Panc1 (cell line): ENCODE measurements at places on chromosomes 3 and 15. TPM values are rescaled to one million over a fixed set of nuclear protein-coding genes. Genes with fewer than 3 reads are reported as not detected.

Gene BMF
- 7.8 TPM for total RNA-seq

Gene SLC2A2
- 0.13 TPM for total RNA-seq

Gene TEX55
- total RNA-seq: not detected

DNA sequence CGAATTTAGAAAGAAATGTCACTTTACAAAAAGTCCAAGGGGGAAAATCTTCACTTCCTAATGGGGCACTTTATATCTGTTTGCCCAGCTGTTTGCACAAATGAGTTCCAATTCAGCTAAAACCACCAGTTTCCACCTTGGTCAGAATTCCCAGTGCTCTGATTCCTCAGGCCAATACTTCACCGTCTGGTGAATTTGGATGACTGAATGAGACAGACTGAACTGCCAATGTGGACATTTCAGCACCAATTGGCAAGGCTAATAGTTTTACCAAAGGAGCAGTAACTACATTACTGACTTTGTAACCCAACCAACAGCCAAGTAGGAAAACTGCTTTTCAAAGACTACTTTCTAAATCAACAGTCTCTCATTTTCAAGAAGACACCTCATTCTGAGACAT, 51.8 kb downstream of the ABI3BP start:
- H3K27me3 ChIP-seq: no peaks in the 10 kb centered on the region
- H3K27ac ChIP-seq: no peak overlapping the region
- no peaks in the 10 kb centered on the region for H3K4me1 ChIP-seq
- no peak overlapping the region for H3K4me3 ChIP-seq
- H3K36me3 ChIP-seq: no peaks in the 10 kb centered on the region

- H3K4me1 ChIP-seq: no peaks in the 10 kb centered on the region
- H3K36me3 ChIP-seq: no peaks in the 10 kb centered on the region
- no peak overlapping the region for H3K27ac ChIP-seq
- no peaks in the 10 kb centered on the region for H3K27me3 ChIP-seq
- no peak for DNase-seq
- H3K4me3 ChIP-seq: no peak overlapping the region
Measured at GRCh38 chr3:18069568-18069967, 327.1 kb upstream of the TBC1D5 start.

DNA sequence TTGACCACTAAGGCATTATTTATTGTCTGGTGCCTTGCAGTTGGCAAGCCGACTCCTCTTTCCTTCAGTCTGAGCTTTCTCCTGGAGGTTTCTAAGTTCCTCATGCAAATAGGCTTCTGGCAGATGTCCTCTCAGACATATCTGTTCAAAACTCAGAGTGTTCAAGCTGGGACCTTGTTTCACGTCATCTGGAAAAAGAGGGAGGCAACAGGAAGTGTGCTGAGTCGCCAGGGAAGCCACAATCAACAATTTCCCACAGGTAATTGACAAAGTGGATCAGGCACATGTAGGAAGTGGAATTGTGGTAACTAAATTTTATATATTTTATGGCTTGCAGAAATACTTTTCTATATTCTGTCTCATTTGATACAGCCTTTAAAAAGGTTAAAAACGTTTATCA, 14.6 kb downstream of the SCG5 start:
- no peaks in the 10 kb centered on the region for H3K27me3 ChIP-seq
- no peak for DNase-seq
- no peaks in the 10 kb centered on the region for H3K36me3 ChIP-seq
- no peak overlapping the region for H3K4me3 ChIP-seq

DNA sequence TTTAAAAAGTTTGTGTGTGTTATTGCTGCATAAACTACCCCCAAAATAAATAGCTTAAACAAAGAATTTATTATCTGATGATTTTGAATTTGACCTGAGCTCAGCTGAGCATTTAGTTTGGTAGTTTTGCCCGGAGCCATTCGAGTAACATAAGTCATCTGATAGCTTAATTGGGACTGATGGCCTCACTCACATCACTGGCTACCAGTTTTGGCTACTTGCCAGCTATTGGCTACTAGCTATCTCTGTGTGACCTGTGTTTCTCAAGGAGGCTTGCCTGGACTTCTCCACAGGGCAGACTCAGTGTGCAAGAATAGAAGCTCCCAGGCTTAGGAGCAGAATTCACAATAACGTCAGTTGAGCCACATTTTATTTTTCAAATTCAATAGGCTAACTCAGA, 9.0 kb downstream of the CNTN3 start:
- H3K27me3 ChIP-seq: no peaks in the 10 kb centered on the region
- H3K36me3 ChIP-seq: no peaks in the 10 kb centered on the region
- no peak overlapping the region for H3K4me3 ChIP-seq
- DNase-seq: no peak

Gene PFKFB4
- total RNA-seq: 6.0 TPM

- H3K27me3 ChIP-seq: no peaks in the 10 kb centered on the region
- no peak for DNase-seq
- H3K36me3 ChIP-seq: no peaks in the 10 kb centered on the region
- peak overlapping the region; percentile 85 for H3K27ac ChIP-seq
- peaks cover 80% of the 10 kb centered on the region for H3K4me1 ChIP-seq
Measured at GRCh38 chr15:63051156-63052066, 8.9 kb downstream of the TPM1 start.

DNA sequence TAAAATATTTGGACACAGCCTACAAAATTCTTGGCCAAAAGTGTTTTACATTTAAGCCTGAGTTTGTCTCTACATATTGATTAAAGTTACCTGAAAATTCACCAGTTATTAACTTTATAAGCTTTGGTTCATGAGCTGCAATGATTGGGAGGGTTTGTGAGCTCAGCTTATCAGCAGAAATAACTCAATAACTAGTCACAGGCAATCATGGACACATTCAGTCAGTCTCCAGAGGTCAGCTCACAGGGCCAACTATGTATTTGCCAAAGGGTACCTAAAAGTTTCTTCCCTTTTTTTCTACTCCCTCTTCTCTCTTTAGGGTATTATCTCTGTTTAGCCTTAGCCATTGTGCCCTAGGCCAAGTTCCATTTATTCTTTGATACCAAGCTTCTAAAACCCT, 145.9 kb downstream of the ZPLD1 start:
- no peak overlapping the region for H3K27ac ChIP-seq
- H3K36me3 ChIP-seq: no peaks in the 10 kb centered on the region
- H3K27me3 ChIP-seq: no peaks in the 10 kb centered on the region
- DNase-seq: no peak
- H3K4me3 ChIP-seq: no peak overlapping the region

DNA sequence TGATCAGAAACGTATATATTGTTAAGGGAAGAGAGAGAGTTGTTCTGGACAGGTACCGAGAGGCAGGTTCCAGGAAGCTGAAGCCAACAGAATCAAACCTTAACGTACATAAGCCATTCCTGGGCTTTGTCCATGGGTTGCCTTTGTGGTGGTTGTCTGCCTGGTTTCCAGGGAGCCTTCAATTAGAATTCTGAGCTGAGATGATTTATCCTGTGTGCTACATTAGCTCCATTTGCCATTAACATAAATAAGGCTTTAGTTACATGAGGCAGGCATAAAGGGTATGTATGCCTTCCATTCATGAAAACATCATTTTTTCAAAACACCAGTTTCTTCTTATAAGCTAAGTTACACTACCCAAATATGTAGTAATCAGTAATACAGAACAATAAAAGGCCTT, 729.4 kb upstream of the CFAP20DC start:
- H3K4me3 ChIP-seq: no peak overlapping the region
- DNase-seq: no peak
- no peak overlapping the region for H3K27ac ChIP-seq
- no peaks in the 10 kb centered on the region for H3K27me3 ChIP-seq
- H3K36me3 ChIP-seq: no peaks in the 10 kb centered on the region

Gene TM4SF1
- total RNA-seq: 1,063 TPM

Gene CHL1
- not detected for total RNA-seq

GRCh38 chr3:41193794-41194539, 5.3 kb upstream of the CTNNB1 start:
- H3K4me3 ChIP-seq: no peak overlapping the region
- no peak overlapping the region for H3K27ac ChIP-seq
- H3K27me3 ChIP-seq: no peaks in the 10 kb centered on the region; the same call in 1 of the 2 replicates
- H3K4me1 ChIP-seq: no peaks in the 10 kb centered on the region

Gene NDUFB5
- 142 TPM for total RNA-seq

DNA sequence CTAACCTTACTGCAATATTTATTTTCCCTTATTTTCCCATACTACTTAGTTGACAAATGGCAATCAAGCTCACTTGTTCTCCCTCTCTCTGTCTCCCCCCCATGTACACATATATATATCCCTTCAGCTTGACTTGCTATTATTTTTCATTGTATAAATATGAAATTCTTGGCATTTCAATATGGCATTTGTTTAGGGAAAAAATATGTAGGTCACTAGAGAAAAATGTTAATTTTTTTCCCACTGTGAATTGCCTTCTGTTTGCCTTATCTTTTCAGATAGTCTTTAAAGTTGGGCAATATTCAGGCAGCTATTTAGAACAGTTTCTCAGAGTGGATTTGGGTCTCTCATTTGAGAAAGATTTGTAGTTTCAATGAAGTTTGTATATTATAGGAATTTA, 62.8 kb upstream of the UTS2B start:
- DNase-seq: no peak
- H3K4me3 ChIP-seq: no peak overlapping the region
- no peak overlapping the region for H3K27ac ChIP-seq
- 0 out of 2 replicates have a peak, but pooled peaks cover 3% of the 10 kb centered on the region for H3K36me3 ChIP-seq

Gene ISL2
- total RNA-seq: 0.51 TPM

DNA sequence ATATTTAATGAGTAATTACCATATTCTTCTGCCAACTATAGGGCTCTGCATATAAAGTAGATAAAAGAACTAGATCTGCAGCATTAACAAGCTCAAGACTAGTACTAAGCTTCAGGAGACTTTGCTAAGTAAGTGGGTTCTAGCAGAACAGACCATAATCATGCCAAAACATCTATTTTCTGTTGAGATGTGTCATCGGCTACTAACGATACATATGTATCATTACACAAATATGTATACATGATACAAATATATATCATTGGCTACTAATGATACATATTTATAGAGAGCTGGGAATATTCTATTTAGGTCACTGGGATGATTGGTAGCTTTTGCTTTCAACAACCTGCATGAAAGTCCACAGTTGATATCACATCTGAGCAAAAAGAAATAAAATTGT, 185.8 kb upstream of the DCBLD2 start:
- H3K27ac ChIP-seq: no peak overlapping the region
- no peak for DNase-seq
- H3K4me3 ChIP-seq: no peak overlapping the region
- no peaks in the 10 kb centered on the region for H3K36me3 ChIP-seq
